ENCODE measurements at places on chromosomes 6 and 20.

GRCh38 chr6:41561931-41562911, 16.0 kb downstream of the FOXP4 start:
- DNase-seq = no peak

- peak; percentile 86 for DNase-seq
Observed at GRCh38 chr6:170080828-170081371, 210.0 kb downstream of the DLL1 start.

- DNase-seq = no peak
Observed at GRCh38 chr6:28978959-28979561, 26.1 kb downstream of the ZNF311 start.

- DNase-seq = no peak
Observed at GRCh38 chr6:127262896-127263295, 3.8 kb upstream of the RNF146 start.

- DNase-seq = no peak
Observed at GRCh38 chr20:39038495-39038894, 76.4 kb downstream of the DHX35 start.

DNA sequence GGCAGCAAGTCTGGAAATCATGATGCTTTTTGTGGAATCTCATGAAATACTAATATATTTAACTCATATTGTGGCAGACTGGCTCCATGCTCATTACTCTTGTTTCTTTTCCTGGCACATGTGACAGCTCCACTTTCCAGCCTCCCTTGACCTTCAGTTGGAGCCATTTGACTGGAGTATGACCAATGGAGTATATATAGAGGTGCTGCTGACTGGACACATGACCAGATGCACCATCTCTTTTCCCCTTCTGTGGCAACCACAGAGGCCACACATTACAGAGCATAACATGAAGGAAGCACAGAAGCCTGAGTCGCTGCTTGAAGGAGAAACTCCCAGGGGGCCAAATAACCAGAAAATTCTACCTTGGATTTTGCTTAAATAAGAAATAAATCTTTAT, 77.4 kb downstream of the MKKS start:
- DNase-seq = no peak

DNA sequence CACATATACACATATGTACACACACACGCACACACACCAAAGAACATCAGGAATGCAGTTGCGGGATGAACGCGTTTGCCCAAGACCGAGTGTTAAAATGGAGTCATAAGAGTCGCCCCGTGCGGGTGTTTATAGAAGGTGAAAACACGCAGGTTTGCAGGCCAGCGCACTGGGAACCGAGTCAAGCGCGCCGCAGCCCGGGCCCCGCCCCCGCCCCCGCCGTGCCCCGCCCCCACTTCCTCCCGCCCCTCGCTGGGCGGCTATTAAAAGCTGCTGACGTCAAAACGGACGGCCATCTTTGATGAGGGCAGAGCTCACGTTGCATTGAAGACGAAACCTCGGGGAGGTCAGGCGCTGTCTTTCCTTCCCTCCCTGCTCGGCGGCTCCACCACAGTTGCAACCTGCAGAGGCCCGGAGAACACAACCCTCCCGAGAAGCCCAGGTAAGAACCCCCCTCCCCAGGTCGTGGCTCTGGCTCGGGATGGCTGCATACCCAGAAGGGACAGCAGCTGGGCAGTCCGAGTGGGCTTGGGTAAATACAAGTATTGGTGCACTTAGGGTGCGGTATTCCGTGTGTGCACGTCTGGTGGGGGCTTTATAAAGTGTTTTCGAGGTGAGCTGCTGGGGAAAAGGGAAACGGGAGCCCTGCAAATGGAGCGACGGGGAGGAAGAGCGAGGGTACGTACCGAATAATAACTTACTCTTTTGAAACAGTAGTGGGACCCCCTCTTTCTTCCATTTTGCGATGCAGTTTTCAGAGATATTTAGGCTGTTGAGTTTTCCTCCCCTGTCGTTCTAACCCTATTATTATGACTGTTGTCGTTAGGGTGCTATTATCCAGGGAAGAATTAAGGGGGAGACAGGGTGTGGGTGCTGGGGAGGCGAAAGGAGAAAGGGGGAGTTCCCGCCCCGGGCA, at the start of gene SNAP25:
Gene SNAP25 (plus strand): TSS at position 295 of the 916 bp plus-strand sequence. CDS start 56,662 bp downstream, outside the sequence.
- peak; percentile 97 for DNase-seq

DNA sequence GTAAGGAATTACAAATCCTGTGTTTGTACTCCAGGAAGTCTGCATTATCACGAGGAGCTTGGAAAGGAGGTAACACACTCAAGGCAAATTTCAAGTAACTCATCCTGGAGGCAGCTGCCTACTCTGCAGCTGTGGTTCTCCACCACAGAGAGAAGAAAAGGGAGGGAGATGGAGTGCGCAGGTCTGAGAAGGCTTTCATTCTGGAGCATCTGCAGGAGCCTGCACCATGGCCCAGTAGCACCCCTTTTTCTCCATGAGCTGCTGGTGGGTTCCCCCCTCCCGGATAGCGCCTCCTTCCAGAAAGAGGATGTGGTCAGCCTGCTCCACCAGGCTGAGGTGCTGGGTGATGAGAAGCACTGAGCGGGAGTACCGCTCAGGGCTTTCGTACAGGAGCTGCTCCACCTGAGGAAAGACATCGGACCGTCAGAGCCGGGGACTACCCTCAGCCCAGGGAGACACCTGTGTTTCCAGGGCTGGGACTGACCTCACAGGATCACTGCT, 1.6 kb upstream of the PSMB8 start:
- DNase-seq = no peak

- no peak for DNase-seq
Observed at GRCh38 chr20:22426772-22427171, 157.6 kb downstream of the FOXA2 start.

DNA sequence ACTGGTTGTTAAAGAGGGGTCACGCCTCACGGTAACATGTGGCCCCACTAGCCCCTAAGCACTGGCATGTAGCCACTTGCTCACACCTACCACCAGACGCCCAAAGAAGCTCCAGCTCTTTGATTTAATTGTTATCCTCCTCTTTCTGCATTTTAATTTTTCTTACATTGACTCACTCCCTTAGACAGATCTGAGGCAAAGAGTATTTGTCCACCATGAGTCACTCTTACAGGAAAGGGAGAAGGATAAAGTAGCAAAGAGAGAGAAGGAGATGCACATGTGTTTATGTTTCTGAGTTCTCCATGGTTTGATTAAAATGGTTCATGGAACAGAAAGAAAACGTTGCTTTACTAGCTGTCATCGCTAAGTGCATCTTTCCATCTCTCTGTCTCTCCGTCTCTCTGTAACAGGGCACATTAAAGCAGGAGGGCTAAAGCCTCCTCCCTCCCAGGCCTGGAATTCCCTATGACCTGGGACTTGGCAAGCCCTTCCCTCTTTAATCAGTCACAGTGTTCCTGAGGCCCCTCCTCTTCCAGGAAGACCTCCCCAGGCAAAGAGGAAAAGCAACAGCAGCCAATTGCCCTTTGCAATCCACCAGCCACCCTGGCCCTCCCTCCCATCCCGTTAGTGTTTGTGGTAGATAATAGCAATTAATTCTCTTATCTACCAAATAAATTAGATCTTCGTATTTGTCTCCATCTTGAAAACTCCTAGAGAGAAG, 112.8 kb upstream of the TSHZ2 start:
- no peak for DNase-seq

DNA sequence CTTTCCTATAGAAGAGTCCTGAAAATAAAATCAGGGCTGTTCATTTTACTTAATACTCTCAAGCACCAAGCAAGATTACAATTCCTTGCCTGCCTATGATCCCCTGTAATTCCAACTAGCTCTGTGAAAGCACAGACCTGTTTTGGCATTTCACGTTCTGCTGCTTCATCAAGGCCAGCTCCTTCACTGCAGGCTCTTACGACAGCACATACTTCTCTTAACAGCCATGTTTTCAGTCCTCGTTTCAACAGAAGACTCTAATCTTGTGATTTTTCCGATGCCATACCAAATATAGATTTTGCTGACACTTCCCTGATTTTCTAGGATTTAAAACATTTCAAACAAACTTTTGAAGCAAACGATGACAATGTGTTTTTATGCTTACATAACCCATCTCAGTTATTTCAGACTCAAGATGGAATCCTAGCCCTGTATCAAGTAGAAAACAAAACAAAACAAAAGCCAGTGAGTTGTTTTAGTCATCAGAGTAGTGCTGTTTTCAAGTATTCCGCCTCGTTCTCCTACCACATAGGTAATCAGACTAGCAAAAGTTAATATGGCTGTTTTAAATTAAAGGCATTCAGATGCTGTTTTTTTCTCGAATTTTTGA, 616.5 kb upstream of the CITED2 start:
- DNase-seq = no peak

GRCh38 chr6:41160933-41161332, 2.0 kb downstream of the TREM2 start:
- no peak for DNase-seq

DNA sequence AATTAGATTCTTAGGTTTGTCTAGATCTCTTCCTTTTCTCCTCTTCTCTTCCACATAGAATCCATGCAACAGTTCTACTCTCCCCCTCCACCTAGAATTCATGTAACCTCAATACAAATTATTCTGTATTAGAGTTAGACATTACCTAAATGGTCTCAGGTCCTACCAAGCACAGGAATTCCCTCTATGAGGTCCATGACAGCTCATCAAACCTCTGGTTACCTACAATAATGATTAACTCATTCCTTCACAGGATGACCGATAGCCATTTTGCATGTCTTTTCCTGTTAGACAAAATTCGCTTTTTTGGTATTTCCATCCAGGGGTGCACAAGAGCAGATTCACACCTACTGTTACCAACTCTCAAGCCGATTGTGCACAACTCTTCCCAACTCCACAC, 27.4 kb upstream of the BMP2 start:
- no peak for DNase-seq

DNA sequence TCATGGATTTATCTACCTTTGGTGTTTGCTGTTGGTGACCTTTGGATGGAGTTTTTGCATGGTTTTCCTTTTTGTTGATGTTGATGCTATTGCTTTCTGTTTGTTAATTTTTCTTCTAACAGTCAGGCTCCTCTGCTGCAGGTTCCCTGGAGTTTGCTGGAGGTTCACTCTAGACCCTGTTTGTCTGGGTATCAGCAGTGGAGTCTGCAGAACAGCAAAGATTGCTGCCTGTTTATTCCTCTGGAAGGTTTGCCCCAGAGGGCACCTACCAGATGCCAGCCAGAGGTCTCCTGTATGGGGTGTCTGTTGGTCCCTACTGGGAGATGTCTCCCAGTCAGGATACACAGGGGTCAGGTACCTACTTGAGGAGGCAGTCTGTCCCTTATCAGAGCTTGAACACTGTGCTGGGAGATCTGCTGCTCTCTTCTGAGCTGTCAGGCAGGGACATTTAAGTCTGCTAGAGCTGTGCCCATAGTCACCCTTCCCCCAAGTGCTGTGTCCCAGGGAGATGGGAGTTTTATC, 9.2 kb upstream of the ZNF337 start:
- no peak for DNase-seq

DNA sequence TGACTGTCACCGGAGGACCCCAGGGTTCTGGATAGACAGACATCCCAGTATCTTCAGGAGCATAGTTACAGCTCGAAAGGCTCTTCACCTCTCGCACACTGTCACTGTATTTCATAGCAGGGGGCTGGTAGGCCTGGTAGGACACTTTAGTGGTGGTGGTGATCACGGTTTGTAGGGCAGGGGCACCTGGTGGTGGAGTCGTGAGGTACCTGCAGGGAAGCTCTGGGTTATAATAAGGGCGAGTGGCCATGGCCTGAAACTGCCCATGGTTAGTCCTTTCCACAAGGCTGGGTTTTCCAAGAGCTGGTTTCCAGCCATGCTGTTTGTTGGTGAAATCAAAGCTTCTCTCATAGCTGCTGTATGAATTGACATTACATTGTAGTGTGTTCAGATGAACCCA, 7.6 kb downstream of the GCM2 start:
- DNase-seq = no peak

DNA sequence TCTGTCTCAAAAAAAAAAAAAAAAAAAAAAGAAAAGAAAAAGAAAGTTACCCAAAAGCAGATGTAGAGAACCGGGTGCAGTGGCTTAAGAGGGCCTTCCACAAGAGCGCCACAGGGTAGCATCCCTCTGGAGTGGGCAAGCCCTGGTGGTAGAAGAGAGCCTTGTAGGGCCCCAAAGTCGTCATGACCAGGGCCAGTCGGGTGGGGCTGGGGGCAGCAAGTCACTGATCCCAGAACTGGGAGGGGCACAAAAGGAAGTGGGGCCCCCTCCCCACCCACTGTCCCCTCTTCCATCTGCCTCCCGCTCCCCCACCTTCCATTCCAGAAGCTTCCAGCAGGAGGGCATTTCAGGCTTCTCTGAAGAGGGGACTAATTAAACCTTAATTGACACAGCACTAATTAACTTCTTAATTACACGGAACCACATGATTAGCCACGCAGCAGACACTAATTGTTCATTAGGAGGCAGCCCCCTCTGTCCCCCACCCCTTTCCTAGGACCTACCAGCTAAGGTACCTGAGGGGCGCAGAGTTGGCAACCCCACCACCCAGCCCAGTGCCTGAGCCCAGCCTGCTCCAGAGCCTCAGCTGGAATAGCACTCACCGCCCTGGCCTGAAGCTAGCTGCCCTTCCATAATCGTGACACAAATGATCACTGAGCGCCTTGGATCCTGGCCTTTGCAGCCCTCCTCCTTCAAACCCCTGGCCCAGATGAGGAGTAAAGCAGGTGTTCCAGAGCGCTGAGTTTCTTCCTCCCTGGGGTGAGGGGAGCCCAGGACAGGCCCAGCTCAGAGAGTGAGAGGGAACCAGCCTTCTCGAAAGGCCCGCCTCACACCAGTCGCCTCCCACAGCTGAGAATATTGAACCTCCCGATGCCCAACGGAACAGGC, 34.8 kb downstream of the MDFI start:
- DNase-seq = no peak

DNA sequence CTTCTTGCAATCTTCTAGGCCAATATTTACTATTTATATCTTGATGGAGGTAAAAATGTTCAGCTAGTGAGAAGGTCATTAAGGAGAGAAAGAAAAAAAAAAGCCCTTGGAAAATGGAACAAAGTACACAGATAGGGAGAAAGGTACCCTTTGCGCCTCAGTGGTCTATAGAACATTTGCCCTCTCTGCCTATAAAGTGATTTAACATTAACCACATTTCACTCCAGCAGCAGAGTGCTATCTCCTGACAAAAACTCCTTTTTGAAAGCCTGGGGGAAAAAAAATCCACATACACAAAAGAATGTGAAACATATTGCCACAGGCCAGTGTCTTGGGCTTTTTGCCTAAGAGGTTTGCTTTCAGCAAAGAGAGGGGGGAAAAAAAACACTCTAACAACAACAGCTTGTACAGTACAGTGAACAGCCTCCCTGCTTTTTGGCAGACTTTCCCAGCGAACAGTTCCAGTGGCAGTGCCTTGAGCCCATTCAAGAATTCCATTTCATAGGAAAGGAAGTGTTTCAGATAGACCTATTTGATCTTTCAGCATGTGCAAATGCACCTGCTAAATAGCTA, 695 bp downstream of the ARHGAP18 start:
- DNase-seq = no peak

GRCh38 chr6:124368131-124368530, 564.5 kb downstream of the NKAIN2 start:
- no peak for DNase-seq

- DNase-seq = no peak
Observed at GRCh38 chr6:168496997-168497331, 56.0 kb downstream of the SMOC2 start.

- DNase-seq = no peak
Observed at GRCh38 chr20:62507323-62507722, 31.5 kb upstream of the GATA5 start.

Measured in NCI-H748 treated with DMSO at 0.1 percent for 48 hours (cell line).